Stimulated activated CD8-positive, alpha-beta memory T cell treated with anti-CD3 and anti-CD28 coated beads, Interleukin-4, amount 100 ng/mL, for 4 hours (primary cell): ENCODE measurements at places on chromosomes 7 and 10.

DNA sequence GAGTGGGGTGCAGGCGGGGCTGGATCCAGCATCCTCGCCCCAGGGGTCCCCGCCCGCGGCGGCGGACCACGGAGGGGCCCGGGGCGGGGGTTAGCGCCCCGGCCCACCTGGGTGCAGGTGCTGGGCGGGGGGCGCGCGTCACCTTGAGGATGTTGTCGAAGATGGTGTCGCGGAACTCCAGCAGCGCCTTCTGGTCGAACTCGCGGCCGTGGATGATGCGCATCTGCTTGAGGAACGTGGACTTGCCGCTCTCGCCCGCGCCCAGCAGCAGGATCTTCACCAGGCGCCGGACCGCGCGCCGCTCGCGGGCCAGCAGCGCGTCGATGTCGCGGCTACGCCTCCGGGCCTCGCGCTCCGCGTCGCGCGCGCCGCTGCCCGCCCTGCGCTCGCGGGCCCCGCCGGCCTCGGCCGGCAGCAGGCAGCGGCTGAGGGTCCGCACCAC lies 376 bp downstream of the GNA12 start:
- no peak for DNase-seq

DNA sequence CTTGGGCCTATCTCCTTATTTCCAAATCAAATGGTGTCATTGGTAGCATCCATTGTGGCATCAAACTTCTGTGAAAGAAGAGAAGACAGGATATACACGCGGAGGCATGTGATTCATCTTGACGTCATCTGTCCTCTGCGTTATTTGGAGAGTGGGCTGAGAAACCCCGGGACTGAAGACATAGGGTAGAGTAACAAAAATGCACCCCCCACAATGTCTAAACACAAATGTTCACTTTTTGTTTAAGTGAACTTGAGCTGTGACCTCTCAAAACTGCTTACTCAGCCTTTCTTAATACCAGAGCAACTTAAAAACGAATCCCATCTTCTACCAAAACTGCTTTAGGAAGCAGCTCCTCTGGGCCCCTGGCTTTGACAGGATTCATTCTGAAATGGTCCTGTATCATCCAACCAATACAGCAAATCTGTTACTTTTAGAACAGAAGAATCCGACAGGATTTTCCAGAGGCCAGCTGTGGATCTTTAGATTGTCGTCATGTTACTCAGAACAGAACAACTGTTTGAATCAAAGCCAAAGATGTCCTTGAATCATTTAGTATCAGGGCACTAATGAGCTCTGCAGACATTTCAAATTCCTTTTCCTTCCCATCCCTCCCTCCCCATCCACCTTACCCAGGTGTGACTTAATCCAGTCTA lies 438.1 kb downstream of the SUGCT start:
- no peak for DNase-seq

DNA sequence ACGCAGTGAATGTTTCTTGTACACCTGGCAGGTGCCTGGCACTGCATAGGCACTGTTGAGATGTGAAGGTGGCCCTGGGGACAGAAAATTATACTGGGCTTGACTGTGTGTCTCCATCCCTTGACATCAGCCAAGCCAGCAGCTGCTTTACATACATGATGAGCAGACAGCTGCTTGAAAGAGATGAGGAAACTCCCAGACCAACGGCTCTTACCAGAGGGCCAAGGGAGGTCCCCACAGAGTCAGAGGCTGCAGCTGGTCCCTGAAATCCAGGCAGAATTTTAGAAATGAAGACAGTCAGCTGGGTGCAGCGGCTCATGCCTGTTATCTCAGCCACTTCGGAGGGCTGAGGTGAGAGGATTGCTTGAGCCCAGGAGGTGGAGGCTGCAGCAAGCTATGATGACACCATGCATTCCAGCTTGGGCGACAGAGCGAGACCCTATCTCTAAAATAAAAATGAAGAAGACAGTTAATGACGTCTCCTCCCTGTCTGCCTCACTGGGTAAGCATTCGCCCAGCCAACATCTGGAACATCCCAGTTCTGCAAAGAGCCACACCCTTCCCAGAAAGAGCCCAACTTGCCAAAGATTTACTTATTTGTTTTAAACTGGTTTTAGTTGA lies 17.6 kb downstream of the LIMK1 start:
- DNase-seq: no peak

- no peak for DNase-seq
These were observed 12.0 kb upstream of the GLCCI1 start for GRCh38 chr7:7956531-7957128.

GRCh38 chr7:53358269-53358668 lies 322.8 kb downstream of the POM121L12 start:
- no peak for DNase-seq

DNA sequence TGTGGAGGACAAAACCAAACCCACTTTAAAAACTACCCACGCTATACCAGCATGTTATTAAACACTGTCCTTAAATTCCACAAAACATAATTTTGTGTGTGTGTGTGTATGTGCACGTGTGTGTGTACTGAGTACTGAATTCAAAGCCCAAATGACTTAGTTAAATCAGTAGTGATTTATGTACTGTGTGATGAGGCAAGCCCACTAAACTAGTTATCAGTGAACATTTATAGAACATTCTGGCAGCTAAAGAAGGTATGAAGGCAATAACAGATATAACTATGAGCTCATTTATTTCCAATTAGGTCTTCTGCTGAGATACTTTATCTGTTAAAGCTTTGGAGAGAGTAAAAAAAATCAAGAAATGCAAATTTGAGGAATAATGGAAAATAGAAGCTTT lies 115.1 kb downstream of the CPED1 start:
- DNase-seq: no peak

- no peak for DNase-seq
These were observed 205.2 kb upstream of the SVIL start for GRCh38 chr10:29839826-29840515.

- no peak for DNase-seq
These were observed 82.2 kb upstream of the GPR22 start for GRCh38 chr7:107387573-107388219.

DNA sequence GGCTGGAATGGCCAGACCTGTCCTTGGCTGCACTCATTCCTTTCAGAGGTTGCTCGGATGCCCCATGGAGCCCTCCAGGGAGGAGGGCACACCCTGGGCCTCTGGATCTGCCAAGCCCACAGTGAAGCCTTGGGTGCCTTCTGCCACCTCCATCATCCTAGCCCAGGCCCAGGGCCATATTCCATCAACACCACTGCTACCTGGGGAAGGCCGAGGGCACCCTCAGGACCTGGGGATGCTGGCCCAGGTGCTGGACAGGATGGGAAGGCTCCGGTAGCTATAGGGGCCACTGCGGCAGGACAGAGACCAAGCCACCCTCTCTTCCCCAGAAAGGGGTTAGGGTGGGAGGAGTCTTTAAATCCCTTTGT lies 810 bp downstream of the OPN4 start:
- DNase-seq: no peak

GRCh38 chr7:4085937-4086691 lies 596.0 kb upstream of the FOXK1 start:
- DNase-seq: no peak

GRCh38 chr7:108561047-108561619 lies 8.4 kb downstream of the THAP5 start:
- DNase-seq: no peak

DNA sequence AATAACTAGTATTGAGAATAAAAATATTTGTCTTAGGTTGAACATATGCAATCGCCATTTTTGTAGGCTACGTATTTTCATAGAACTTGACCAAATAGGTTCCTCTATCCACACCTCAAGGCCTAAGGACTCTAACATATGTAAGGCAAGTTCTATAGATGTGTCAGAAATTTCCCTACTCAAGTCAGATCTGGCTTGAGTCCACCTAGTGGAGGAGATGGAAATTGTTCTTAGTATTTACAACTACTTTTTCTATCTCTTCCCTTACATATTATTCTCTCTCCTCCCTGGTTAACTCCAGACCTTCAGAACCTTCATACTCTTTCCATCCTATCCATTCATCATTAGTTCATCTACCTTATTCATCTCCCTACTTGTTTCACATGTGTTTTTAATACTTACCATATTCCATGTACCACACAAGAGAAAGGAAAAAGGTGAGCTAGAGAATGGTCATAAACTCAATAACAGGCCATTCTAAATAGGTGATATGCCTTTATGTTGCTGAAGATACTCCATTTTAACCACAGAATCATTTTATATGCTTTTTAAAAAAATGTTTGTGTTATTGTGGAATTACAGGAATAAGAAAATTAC lies 174.5 kb upstream of the HDAC9 start:
- no peak for DNase-seq

DNA sequence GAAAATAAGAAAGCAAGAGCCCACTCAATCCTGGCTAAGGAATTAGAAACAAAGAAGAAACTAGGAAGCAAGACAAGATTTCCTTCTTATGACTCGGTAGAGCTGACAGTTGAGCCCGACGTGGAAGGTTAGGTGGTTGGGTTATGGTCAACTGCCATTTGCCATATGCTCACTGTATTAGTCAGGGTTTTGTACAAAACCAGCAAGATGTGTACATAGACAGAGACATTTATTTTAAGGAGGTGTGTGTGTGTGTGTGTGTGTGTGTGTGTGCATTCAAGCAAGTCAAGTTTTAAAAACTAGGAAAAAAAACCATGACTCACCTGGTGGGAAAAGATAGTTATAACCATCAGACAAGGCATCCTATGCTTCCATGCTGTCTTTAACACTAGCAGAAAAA lies 158.5 kb downstream of the VPS50 start:
- no peak for DNase-seq

GRCh38 chr7:122520971-122521555 lies 177.9 kb downstream of the RNF133 start:
- DNase-seq: no peak

GRCh38 chr10:49605216-49605938 lies 4.7 kb upstream of the SLC18A3 start:
- no peak for DNase-seq

DNA sequence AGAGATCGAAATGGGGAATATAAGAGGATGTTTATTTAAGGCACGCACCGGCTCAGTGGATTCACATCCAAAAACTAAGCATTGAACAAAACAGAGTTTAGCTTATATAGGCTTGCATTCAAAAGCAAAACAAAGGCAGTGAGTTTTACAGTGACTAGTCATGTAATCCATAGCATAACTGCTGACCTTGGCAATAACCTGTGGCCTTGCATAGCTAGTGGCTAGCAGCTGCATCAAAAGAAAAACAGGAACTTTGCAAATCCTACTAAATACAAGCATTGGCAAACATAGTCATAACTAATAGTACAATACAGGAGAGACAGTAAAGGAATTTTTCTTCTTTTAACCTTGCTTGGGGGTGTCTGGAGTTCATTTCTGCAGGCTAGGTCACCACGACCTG lies 9.7 kb upstream of the ZNF485 start:
- DNase-seq: no peak

DNA sequence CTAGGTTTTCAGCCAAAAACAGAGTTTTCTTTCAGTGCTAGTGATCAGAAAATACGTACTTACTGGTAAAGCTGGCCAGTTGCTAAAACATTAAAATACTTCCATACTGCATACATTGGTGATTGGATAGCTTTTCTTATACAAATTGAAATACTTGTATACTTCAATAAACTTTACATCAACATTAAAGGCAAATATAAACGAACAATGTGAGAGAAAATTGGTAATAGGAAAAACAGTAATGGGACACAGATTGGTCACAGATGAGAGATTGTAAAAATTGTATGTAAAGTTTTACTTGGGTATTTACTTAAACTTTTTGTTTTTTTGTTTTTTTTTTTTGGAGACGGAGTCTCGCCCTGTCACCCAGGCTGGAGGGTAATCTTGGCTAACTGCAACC lies 391.7 kb downstream of the TFEC start:
- DNase-seq: no peak

- DNase-seq: no peak
These were observed 54.9 kb downstream of the PDGFA start for GRCh38 chr7:464454-465401.

GRCh38 chr7:96689414-96689813 lies 20.2 kb downstream of the SEM1 start:
- no peak for DNase-seq

GRCh38 chr7:132328047-132328620 lies 248.1 kb downstream of the PLXNA4 start:
- no peak for DNase-seq

- no peak for DNase-seq
These were observed 5.0 kb upstream of the PDK4 start for GRCh38 chr7:95601316-95601715.

GRCh38 chr10:102620138-102620590 lies 24.1 kb upstream of the TRIM8 start:
- DNase-seq: no peak

DNA sequence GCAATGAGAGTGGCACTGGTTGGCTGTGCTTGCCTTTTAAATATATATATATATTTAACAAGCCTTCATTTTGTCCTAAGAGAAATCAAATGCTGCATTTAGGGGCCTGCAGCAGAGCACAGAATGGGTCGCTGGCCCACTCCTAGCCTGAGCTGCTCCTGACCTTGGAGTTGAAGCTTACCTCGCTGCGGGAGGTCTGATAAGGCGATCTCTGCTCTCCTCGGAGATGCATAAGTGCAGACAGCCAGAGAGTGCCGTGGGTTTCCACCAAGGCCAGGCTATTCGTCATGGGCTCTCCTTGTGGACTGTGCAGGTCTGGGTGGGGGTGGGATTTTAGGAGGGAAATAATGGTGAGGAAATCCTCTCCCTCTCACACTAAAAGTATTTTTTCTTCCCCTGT lies 99.5 kb upstream of the IKZF1 start:
- no peak for DNase-seq

DNA sequence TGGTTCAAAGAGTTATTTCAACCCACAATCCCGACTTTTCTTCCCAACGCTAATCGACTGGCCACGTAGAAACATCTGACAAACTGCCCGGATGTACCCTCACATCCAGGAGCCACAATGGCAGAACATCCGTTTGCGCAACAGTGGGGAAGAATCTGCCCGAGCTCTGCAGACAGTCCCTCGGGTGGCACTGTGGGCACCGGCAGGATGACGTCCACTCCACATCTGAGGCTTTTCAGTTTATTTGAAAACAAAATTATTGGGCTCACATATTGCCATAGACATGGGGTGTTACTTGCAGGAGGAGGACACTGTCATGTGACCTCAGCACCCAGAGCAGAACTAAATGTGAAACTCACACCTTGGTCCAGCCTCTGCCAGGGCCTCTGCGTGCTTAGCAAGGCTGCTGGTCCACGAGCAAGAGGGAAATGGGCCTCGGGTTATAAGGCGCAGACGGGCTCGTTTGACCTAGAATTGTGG lies 84.1 kb downstream of the MKI67 start:
- DNase-seq: no peak

GRCh38 chr10:24363070-24363469 lies 154.1 kb downstream of the KIAA1217 start:
- DNase-seq: no peak

GRCh38 chr7:19116121-19117090 lies 1.0 kb downstream of the TWIST1 start:
- no peak for DNase-seq

- no peak for DNase-seq
These were observed 16.6 kb upstream of the ACSM6 start for GRCh38 chr10:95177429-95177828.

GRCh38 chr7:151175793-151176311 lies 8.4 kb upstream of the GBX1 start:
- no peak for DNase-seq

DNA sequence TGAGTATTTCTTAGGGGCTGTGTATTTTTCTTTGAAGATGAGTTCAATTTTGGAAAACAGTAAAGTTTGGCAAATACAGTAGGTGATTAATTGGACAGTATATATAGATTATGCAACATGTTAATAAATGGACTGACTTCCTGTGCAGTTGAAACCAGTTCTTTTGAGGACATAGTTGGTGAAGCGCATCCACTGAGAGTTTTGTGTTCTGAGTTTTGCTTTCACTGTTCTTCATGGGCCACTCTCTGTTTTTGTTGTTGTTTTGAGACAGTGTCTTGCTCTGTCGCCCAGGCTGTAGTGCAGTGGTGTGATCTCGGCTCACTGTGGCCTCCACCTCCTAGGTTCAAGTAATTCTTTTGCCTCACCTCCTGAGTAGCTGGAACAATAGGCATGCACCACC lies 109.0 kb downstream of the SDHAF3 start:
- DNase-seq: no peak
